SW 1271 (cell line): ENCODE measurements at places on chromosomes 1 and 21.

GRCh38 chr1:43537423-43538142, 6.9 kb downstream of the PTPRF start:
- DNase-seq: no peak

DNA sequence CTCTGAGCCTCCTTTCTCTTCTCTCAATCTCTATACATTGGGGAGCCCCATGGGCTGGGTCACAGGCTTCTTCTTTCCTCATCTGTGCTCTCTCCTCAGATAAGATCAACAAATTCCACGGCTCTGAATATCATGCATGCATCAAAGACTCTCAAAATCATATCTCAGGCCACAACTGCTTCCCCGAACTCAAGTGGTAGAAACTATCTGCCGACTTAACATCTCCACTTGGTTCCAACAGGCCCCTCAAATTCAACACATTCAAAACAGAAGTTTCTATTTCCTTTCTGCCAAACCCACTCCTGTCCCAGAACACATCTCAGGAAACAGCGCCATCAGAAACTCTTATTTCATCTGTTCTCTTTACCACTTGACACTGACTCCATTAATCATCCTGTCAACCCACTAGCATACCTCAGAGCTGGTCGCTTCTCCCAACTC, 16.7 kb downstream of the DDX59 start:
- DNase-seq: no peak

GRCh38 chr1:162166917-162167615, 97.6 kb downstream of the NOS1AP start:
- DNase-seq: no peak

DNA sequence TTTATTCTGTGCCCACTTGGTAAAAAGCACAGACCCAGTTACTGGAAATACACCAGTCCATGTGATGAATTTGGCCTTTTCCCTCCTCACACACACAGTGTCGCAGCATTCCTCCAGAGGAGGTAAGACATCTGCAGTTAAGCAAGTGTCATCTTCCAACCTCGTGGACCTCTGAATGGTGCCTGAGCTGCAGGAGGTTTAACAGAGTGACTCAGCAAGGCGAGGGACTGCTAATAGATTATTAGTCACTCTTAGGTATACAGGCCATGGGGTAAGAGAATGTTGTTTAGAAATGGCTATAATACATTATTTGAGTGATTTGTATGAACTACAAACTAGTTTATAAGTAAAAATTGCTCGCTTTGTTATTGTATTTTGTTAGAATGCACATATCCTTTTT, 8.6 kb upstream of the LRRC8B start:
- DNase-seq: no peak

DNA sequence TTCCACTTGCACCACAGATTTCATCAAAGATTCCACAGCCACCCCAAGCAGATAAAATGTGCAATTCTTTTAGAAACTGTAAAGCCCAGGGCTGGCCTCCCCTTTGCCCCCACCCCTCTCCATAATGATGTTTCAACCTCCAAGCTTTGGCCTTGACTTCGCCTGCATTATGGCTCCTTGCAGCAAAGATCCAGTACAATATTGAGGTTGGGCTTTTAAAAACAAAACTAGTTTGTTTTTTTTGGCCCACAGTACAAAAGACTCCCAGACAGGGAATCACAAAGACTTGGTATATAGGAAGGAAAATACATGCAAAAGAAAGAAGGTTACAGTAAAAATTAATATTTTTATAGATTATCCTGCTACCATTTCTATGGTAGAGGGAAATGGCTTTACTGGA, 356.5 kb upstream of the PTBP2 start:
- no peak for DNase-seq

- no peak for DNase-seq
Measured at GRCh38 chr1:79959635-79960034, 953.1 kb upstream of the ADGRL4 start.

GRCh38 chr1:18632783-18633421, 2.3 kb downstream of the PAX7 start:
- no peak for DNase-seq

DNA sequence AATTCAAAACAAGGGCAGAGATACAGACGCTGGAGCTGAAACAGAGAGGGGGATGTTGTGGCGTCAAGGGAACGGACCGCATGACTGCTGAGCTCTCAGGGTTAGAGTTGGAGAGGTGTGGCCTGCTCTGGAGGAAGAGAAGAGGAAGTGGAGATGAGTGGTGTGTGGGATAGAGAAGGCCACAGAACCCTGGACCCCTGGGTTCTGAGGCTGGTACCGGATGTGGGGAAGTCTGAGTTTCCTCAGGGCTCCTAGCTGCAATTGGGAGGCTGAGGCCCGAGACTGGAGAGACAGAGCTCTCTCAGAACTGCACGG, 1.8 kb downstream of the BCAN start:
- no peak for DNase-seq

GRCh38 chr1:74964508-74965102, 169.6 kb upstream of the LHX8 start:
- no peak for DNase-seq

- no peak for DNase-seq
Measured at GRCh38 chr1:177289532-177289931, 118.8 kb downstream of the BRINP2 start.

DNA sequence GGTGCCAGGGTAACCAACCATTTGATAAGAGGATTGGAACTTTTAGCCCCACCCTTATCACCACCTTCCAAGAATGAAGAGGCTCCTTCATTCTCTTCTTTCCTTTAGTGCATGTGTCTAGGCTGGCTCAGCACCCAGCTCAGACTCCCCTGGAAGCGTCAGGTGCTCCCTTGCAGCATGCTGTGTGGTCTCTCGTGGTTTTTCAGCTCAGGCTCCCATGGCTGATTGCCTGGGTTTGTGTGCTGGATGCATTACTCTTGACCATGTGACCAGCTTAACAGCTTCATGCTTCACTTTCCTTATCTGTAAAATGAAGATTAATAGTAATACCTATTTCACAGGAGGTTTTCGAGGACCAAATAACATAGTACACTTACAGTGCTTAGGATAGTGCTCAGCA, 198.4 kb downstream of the HHAT start:
- no peak for DNase-seq

DNA sequence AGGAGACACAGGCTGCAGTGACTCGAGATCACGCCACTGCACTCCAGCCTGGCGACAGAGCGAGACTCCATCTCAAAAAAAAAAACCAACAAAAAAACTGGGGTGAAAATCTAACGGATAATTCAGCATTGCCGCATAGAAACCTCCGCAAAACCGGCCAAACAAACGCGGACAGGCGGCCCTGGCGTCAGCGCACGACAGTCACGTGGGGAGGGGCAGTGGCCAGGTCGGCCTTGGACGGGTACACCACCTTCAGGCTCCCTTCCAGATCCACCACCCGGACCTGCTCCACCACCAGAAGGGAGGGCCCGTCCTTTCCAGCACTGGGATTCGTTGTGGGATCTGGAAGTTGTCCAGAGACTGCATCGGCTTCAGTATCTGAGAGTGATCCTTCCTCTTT, 8.4 kb downstream of the SMIM1 start:
- no peak for DNase-seq

- no peak for DNase-seq
Measured at GRCh38 chr1:22500471-22500870, 48.8 kb downstream of the ZBTB40 start.

DNA sequence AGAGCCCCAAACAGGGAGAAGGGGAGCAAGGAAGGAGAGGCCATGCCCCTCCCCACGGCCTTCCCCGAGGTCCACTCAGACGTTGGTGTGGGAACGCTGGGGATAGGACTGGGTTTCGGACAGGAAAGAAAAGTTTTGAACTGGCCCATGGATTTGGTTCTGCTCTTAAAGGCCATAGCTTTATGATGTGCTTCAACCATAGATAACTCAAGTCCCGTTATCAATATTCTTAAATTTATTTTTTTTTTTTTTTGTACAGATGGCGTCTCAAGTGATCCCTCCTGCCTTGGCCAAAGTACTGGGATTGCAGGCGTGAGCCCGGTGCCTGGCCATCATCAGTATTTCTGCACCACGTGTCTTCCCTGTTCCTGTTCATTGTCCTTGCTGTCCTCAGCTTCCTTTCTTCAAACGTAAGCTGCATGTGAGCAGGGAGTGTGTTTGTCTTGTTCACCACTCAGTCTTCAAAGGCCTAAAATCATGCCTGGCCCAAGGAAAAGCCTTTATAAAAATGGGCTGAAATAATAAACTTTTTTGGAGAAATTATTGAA, 820 bp upstream of the KRTAP10-1 start:
- no peak for DNase-seq

DNA sequence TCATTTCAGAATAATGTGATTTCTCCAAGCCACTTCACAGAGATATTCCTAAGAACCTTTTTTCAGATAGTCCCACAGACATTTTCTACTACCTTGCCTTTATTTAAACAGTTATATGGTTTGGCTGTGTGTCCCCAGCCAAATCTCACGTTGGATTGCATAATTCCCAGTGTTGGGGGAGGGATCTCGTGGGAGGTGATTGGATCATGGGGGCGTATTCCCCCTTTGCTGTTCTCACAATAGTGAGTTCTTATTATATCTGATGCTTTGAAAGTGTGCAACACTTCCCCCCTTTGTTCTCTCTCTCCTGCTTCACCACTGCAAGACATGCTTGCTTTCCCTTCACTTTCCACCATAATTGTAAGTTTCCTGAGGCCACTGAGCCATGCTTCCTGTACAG, 93.6 kb upstream of the ZNF678 start:
- no peak for DNase-seq

DNA sequence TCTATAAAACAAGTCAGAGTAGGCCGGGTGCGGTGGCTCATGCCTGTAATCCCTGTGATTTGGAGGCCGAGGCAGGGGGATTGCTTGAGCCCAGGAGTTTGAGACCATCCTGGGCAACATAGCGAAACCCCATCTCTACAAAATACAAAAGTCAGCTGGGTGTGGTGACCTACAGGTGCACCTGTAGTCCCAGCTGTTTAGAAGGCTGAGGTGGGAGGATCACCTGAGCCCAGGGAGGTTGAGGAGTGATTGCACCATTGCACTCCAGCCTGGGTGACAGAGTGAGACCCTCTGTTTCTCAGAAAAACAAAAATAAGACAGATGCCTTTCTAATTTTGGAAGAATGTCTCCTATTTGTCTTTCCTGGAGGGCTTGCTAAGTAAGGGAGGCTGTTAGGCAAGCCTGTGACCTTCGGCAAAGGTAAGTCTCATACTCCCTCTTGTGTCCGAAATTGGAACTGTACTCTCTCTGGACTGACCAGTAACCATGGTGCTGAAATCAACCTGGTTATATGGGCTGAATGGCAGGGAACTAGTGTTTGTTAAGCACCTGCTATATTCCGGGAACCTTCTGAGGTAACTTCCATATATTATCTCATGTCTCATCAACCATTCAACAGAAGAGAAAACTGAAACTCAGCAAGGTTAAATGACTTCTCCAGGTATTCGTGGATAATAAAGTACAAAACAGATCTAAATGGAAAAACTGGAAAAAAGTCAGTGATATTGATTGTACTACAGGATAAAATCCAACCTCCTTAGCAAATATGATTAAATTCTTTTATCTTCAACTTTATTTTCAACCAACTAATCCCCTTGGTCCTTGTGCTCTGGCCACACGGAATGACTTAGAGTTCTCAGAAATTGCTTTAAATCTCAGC, 11.8 kb upstream of the RAB3B start:
- DNase-seq: no peak

DNA sequence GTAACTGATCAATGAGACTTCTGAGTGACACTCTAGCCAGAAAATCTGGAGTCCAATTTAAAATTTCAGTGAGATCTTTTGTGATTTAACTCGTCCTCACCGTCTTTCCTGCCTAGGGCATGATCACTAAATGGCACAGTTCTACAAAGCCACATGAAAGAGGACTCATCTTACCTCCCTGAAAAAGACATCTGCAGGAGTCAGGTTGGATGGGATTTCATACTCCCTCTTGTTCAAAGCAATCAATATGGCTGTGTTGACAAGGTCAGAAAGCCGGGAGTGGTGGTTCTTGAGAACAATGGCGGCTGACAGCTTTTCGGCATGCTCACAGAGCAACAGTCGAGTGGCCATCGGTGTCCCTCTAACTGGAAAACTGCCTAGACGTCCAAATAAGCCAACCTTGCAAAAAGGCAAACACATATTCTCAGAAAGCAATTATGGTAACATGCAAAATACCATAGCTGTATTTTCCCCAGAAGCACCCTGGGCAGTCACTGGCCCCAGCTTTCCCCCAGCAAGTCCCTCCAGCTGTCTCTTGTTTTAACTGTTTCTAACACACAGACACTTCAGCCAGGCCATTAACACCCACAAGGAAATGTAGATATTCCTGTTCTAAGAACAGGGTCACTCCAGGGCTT, 36.6 kb upstream of the ACTA1 start:
- no peak for DNase-seq

- no peak for DNase-seq
Measured at GRCh38 chr1:43034195-43034658, 75.6 kb upstream of the SLC2A1 start.

DNA sequence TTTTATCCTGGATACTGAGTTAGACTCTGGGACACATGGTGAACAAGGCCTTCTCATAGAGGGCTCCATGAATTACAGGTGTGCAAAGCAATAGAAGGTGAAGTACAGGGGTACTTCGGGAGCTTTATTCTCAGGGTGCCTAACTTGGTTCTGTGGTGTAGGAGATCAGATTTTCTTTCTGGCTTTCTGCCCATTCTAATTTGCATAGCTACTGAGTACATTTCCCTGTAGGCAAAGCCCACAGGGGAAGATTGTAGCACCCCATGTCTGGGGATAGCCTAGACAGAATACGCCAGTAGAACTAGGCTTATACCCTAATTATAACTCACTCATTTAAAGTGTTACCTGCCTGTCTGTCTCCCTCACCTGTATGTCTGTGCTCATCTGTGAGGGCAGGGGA, 49.7 kb downstream of the PGM1 start:
- DNase-seq: no peak

DNA sequence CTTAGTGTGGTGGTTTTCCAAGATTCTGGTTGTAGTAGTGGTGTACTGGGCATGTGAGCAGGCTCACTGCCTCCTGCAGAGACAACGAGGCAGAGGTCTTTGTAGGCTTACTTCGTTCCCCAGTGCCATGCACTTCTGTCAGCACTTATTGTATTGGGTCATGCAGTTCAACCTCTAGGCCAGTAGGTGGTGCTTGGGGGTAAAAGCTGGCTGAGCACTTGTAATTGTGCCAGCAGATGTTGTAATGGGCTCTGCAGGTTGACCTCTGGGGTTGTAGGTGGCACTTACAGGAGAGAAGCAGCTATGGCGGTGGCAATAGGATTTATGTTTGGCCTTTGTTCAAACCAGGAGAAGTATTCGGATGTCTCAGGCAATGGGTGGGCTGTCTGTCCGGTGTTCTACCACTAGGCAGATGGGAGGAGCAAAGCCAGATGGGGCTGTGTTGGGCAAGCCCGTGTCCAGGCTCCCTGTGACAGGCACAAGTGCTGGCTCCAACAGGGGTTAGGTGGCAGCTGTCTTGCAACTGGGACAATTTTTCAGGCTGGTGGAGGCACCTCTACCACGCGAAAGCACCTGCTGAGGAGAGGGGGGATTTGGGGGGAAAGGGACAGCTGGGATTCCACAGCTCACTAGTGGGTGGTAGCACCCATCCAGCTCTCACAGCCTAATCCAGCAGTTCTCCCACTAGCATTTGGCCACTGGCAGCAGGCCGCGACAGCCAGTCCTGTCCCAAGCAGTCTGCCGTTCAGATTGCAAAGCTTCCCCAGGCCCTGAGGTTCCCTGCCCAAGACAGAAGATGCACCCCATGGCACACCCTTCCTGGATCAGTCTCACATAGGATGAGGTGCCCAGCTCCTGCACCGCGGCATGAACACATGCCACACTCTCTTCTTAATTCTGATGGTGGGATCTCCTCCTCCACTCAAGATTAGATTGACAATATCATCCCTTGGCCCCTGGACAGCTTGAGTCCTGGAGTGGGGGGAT, 274.5 kb downstream of the CTH start:
- no peak for DNase-seq
